Stimulated activated CD8-positive, alpha-beta memory T cell treated with anti-CD3 and anti-CD28 coated beads, Interleukin-15, amount 100 ng/mL, for 24 hours (primary cell): ENCODE measurements at places on chromosomes 2 and 18.

DNA sequence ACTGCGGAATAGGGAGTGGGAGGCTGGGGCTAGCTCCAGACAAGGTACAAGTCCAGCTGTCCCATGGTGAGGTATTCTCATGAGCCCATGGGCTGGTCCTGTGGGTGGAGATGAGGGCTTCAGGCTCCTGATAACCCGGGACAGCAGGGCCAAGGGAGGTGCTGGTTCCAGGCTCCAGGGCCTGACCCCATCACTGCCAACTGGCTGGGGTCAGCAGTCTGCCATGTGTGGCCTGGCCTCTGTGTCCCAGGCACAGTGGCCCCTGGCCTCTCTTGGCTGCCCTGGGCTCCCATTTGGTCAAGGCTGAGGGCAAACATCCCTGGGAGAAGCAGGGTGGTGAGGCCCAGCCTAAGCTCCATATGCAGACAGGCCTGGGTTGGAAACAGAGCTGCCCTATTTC, 966 bp upstream of the OXER1 start:
- no peak for DNase-seq

- DNase-seq = no peak
Observed at GRCh38 chr2:198188982-198189381, 384.6 kb downstream of the PLCL1 start.

- no peak for DNase-seq
Observed at GRCh38 chr2:105887256-105887655, 142.5 kb downstream of the NCK2 start.

- no peak for DNase-seq
Observed at GRCh38 chr2:230692760-230693159, 19.9 kb upstream of the CAB39 start.

- no peak for DNase-seq
Observed at GRCh38 chr2:100195942-100196341, 53.6 kb upstream of the AFF3 start.

DNA sequence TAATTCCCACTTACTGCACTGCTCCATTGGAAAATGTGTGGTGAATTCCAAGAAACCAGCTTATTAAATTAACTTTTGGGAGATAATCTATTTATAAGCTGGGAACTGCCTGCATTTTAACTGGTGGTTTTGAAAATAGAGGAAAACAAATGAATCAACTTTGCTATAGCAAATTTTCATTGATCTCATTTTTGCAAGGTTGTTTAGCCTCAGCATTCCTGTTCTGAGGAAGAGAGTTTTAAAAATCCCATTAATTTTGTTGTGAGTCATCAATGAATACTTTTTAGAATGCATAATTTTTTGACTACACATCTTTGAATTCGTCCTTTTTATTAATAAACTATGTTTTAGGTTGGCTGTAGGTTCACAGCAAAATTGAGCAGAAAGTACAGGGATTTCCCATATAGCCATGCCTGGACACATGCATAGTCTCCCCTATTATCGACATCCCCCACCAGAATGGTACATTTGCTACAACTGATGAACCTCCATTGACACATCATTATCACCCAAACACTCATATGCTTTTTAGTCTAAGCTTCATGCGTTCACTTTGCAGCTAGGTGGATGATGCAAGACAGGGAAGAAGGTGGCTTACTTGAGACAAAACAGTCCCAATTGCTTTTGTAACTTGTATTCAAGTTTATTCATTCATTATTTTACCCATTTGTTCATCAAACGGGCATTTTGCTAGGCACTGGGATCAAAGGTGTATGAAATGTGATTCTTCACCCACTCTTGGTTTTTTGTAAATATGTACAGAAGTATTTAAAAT, 106.9 kb downstream of the ZNF521 start:
- DNase-seq = no peak

DNA sequence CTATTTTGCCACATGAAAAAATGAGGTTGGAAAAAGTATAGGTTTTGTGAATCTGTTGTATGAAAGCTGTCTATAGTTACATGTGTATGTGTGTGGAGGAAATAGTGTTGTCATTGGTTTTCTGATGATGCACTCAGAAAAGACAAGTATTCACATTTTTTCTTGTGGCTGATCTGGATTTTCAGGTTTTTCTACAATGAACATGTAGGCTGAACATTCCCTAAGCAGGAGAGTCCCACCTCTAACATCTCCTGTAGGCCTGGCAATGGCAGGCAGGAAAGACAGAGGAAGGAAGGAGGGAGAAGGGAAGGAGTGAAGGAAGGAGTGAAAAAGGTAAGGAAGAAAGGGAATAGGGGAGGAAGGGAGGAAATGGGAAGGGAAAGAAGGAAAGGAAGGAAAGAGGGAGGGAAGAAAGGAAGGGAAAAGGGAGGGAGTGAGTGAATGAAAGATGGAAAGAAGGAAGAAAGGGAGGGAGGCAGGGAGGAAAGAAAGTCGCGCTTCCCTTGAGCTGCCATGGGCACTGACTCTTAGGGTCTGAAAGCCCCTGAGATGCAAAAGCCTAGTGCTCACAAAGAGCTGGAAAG, 495 bp upstream of the IL36RN start:
- DNase-seq = no peak

GRCh38 chr2:24435391-24436316, 55.4 kb upstream of the NCOA1 start:
- no peak for DNase-seq

DNA sequence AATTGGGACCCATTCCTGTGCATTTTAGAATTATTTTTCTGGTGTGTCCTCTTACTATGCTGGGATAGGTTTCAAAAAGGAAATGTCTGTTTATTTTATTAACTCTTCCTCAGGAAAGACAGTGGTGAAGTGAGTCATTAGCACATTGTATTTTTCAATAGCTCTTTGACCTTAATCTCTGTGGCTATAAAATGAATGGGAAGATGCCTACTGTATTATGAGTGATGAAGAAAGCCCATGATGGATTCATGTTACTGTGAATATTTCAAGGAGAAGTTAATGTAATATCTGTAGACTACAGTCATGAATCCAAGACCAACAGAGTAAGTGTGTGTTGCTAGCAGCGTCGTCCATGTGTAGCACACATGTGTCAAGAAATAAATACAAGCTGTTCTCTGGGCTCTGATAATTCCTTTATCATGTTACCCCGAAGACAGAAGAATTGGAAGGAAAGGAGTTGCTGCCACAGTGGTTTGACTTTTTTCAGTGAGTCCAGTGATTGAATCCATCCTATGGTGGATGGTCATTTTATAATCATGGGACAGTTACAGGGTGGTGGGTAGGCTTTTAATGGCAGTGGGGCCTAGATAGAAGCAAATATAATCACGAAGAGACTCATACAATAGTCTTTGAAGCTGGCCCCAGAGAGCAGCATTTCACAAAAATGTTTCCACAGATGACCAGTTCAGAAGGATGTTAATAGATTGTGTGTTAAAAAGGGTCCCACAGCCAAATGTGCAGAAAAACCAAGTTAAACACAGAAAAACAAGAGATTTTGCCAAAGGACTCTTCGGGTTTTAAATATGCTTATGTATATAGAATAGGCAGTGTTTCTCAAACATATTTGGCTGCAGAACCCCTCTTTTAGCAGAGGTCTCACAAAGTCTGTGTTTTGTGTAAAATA, 239.7 kb upstream of the RASGRP3 start:
- no peak for DNase-seq

GRCh38 chr2:48397281-48397680, 132.7 kb upstream of the STON1 start:
- DNase-seq = no peak

GRCh38 chr2:144587306-144587705, 67.4 kb upstream of the ZEB2 start:
- DNase-seq = no peak

GRCh38 chr18:8468191-8468590, 141.0 kb upstream of the RAB12 start:
- no peak for DNase-seq

DNA sequence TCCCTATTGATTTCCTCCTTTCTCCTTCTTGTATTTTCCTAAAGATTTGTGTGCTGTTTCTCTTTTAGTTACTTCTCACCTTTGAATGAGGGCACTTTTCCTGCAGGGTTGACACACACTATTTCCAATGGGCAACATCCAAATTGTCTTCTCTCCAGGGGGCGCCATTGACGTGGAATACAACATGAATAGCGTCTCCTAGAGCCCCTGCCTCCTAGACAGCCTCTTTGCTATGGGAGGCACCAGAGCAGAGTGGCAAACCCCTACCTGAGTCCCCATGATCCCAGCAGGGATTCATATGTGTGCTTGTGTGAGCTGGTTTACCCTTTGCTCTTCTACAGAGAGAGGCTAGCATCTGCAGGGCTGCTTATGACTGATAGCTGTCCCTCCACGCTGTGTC, 61.3 kb upstream of the ITSN2 start:
- peak; percentile 27 for DNase-seq
